ENCODE measurements at places on chromosomes 7 and 10.

- DNase-seq = peak; percentile 84
These were observed 114.9 kb downstream of the HDAC9 start for GRCh38 chr7:18610331-18610948.

GRCh38 chr10:103739039-103739764 is 116.2 kb downstream of the SH3PXD2A start:
- DNase-seq = peak; percentile 61

DNA sequence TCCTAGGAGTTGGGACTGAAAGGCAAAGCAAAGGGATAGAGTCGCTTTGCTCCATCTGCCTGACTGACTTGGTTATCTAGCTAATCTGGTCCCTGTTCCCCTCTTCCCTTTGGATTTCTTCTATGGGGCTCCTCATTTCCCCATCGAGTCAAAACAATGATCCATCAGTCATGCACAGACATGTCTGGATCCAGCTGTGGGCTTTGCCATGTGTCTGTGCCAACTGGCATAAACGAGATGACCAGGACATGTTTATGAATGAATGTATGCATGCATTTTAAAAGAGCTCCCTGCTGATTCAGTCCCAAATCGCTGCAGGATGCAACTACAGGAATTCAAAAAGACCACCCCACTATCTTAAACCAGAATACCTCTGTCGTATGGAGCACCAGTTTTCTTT is 122.0 kb downstream of the ARL4A start:
- no peak for DNase-seq

GRCh38 chr10:133381036-133381435 is 2.0 kb downstream of the PAOX start:
- DNase-seq = no peak

DNA sequence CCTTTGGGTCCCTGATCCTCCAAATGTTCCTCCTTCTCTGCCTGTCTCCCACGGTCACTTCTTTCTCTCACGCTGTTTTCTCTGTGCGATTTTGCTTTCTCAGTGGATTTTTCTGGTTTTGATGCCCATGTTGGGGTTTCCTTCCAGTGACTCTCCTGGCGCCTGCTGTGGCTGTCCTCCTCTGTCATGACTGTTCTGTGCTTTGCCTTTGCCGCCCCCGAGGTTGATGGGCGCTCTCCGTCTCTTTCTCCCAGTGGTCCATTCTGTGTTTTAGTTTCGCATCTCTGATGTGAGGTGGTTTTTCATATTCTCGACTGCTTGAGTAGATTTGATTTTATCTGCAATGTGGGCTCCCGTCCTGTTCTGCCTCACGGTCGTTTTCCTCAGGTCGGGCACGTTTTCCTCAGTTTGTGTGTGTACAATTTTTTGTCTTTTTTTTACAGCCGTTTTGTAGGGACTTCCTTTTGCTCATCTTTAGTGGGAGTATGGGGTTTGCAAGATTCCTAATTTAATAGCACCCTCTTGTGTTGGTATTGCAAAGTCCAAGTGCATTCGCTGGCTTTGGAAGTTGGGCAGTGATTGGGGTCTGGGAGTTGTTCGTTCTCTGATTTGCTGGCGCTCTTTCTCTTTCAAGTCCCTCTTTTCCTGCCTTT is 100.0 kb downstream of the INPP5A start:
- peak; percentile 80 for DNase-seq

GRCh38 chr10:132321726-132322125 is 10.3 kb upstream of the LRRC27 start:
- no peak for DNase-seq

DNA sequence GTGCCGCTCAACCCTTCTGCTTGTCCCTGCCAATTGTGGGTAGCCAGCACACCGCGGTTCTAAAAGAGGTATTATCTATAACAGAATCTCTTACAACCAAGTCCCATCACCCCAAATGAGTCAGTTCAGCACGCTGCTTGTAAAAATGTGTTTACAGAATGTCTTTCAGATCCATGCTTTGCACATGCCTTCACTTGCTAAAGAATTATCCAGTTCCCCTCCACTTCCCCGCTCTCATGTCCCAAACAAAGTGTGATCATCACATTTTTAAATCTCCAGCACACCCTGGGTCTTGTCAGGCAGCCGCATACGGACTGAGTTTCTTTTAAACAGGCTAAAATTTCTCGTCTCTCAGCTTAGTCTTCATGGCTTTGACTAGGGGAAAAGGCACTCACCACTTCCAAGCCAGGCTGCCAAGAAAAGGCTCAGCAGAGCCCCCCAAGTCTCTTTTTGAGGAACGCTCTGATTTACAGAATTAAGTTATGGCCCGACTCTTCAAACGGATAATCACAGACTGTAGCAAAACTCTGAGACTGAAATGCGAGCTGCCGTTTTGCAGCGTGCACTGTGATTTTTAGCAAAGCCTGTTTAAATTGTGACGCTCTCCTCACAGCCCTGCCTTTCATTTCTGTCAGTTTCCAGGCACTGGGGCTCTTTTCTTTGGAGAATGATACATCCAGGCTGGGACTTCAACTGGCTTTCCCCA is 29.8 kb upstream of the FGFR2 start:
- DNase-seq = no peak

DNA sequence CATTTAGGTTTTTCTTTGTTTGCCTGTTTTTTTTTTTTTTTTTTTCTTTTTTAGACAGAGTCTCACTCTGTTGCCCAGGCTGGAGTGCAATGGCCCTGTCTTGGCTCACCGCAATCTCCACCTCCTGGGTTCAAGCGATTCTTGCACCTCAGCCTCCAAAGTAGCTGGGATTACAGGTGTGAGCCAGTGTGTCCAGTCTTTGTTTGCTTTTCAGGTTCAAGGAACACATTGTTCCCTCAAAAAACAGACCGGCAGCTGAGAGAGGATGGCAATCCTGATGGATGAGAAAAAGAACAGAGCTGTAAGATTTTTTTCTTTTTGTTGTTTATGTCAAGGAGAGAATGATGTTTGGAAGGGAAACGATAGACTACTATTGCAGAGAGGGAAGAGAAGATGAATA is 23.3 kb upstream of the RHOBTB1 start:
- no peak for DNase-seq

GRCh38 chr7:112550468-112551060 is 69.8 kb downstream of the LSMEM1 start:
- DNase-seq = peak; percentile 82

GRCh38 chr7:95018021-95018420 is 110.6 kb downstream of the PPP1R9A start:
- no peak for DNase-seq

- DNase-seq = peak; percentile 72
These were observed 5.2 kb downstream of the EBF3 start for GRCh38 chr10:129958629-129959543.

DNA sequence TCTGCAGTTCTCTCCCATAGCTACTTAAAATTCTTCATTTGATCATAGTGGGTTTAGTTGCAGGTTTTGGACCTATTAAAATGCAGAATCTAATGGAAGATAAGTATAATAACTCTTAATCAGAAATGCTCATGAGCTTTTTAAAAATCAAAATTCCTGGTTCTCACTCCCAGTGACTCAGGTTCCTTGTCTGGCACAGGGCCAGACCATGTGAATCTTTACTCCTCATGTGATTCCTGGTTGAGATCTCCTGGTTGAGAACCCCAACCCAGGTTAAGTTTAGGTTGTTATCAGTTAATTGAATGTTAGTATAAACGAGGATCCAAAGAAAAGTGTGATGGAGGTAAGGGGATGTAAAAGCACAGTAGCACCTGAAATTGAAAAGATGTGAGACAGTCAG is 17.5 kb upstream of the TRUB1 start:
- no peak for DNase-seq
